ENCODE measurements at places on chromosomes 5 and 9.
A peak's percentile ranks its signal among the peaks of the same experiment; 100 is the strongest.

DNA sequence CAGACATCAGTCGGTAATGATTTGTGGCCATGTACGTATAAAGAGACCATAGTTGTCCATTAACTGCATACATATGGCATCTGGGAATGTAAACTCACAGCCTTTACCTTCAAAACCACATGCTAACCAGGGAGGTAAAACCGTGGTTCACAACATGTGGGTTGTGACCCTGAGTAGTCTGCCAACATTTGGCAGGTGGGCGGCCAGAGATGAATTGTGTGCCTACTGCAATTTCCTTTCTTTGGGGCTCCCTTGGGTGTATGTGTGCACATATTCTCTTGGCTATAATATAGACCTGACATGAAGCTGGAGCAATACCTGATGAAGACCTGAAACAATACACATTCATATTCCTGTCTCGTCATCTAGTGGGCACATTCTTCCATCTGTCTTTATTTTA is 396.0 kb downstream of the MLLT3 start:
- DNase-seq: no peak

GRCh38 chr5:14035859-14036503 is 91.5 kb upstream of the DNAH5 start:
- DNase-seq: no peak

- no peak for DNase-seq
Observed at GRCh38 chr9:83707518-83707767, 315 bp downstream of the UBQLN1 start.

- no peak for DNase-seq
Observed at GRCh38 chr5:149712439-149713147, 17.5 kb upstream of the PPARGC1B start.

GRCh38 chr9:124137944-124138335 is 119.8 kb upstream of the NEK6 start:
- no peak for DNase-seq

DNA sequence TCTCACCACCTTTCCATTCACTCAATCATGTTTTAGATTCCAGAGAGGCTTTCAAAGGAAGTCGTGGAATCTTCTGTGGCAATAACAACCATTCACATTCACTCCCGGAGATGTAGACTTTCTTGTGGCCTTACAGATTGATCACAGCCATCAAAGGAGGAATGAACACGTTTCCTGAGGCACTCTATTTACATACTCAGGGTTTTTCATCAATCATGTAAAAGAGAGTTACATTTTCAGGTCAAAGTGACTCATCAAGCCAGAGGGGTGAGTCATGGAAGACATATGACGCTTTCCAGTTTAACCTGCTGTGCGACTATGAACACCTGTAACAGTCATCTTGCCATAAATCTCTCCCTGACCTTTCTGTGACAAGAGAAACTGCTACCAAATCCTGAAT is 39.3 kb upstream of the RAD23B start:
- no peak for DNase-seq

DNA sequence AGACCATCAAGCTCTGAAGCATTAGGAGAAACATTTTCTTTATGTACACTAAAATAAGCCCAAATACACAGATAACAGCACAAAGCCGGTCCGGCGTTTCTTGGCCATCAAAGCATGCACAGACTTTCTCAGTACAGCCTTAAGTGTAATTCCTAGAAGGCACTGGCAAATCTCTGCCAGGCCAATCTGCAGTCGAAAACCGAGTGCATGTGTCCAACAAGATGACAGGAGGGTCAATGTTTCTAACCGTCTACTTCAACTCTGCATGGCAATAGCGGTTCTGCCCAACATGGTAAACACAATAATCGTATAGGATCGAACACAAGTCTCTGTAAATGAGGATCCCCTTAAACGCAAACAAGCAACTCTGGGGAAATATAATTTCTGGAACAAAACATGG is 1.1 kb downstream of the ARL15 start:
- DNase-seq: no peak

DNA sequence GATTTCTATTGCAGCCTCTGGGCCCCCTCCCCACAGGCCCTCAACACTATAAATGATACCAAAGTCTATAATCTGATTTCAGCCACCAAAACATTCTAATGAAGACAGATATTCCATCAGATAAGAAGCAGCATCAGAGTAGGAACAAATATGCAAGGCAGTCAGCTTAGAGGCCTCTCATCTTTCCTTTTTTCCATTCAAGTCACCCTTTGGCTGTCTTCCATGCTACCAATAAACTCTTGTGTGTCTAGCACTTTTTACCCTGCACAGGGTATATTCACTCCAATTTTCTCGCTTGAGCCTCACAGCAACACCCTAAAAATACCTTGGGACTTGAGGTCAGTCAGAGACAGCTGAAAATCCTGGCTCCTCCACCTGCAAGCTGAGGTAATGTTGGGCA is 193.7 kb downstream of the BRINP1 start:
- DNase-seq: no peak

- DNase-seq: no peak
Observed at GRCh38 chr5:95728494-95729114, 2.5 kb upstream of the RHOBTB3 start.

GRCh38 chr5:6820851-6821479 is 107.7 kb downstream of the TENT4A start:
- peak; percentile 81 for DNase-seq

DNA sequence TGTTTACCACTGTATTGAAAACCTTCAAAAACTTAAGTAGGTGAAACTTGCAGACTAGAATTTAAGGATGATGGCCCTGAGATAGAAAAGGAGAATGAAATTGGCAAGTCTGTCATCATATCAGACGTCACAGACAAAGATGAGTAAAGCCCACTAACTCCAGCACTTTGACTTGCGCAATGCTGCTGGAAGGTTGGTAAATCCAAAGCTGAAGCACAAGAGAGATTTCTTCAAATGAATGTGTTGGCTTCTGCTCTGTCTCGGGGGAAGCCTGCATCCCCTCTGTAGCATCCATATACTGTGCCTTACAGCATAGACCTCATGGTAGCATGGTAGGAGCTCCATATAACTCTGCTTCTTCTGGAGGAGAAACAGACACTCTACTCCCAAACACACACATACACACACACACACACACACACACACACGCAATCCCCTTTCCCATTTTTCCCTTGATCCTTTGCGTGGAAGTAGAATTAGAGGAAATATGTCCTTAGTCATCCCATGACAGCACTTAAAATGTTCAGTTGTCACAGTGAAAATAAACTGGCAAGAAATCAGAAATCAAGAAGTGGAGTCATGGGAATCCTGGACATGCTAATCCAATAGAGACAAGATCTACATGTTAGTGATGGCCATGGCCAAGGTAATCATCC is 241.5 kb downstream of the NR3C1 start:
- no peak for DNase-seq

DNA sequence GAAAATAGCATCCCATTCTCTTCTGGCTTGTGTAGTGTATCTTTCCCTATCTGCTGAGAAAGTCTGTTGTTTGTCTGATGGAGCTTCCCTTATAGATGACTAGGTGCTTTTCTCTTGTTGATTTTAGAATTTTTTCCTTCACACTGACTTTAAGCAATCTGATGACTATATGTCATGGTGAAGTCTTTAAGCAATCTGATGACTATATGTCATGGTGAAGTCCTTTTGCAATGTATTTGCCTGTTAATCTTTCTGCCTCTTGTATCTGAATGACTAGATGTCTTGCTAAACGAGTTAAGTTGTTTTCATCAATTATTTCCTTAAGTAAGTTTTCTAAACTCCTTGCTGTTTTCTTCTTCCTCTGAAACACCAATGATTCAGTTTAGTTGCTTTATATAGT is 80.5 kb downstream of the RNF130 start:
- DNase-seq: no peak

GRCh38 chr9:113992276-113992951 is 85.7 kb downstream of the AMBP start:
- no peak for DNase-seq

GRCh38 chr9:12853051-12853450 is 78.2 kb downstream of the LURAP1L start:
- DNase-seq: no peak

Measured in nephron progenitor cell (in vitro differentiated cells).